SK-N-SH treated with all-trans-retinoic acid at 6 μM for 48 hours (cell line): ENCODE measurements at places on chromosomes 6 and 20.

GRCh38 chr20:59817846-59818615 lies 115.4 kb downstream of the SYCP2 start:
- no peak for ATAC-seq

- peak; percentile 44 for ATAC-seq
These were observed 20.2 kb downstream of the RIPK1 start for GRCh38 chr6:3088446-3088845.

- ATAC-seq, result no peak
These were observed 39.5 kb upstream of the HDGFL1 start for GRCh38 chr6:22529866-22530265.

DNA sequence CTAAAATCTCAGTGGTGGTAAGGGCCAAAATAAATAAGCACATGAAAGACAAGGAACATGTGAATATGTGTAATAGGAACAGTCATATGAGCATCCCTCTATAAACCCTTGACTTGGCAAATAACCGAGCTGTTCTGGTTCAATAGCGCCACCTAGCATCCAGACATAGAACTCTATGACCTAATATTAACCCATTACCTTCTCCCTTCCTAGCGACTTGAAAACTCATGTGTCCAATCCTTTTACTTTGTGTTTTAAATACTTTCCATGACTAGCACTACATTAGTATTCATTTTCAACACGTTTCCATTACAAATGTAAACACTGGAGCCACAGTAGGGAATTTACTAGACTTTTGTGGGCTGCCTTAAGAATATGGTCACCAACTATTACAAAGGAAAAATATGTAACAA lies 279.7 kb downstream of the UST start:
- ATAC-seq, result peak; percentile 51

GRCh38 chr6:2245877-2246863 lies 765 bp upstream of the GMDS start:
- ATAC-seq, result peak; percentile 30

- ATAC-seq, result no peak
These were observed 91.7 kb downstream of the YTHDF1 start for GRCh38 chr20:63124092-63124781.

GRCh38 chr20:23165307-23165750 lies 79.2 kb upstream of the CD93 start:
- ATAC-seq, result peak; percentile 19; the same call in 1 of the 3 replicates

DNA sequence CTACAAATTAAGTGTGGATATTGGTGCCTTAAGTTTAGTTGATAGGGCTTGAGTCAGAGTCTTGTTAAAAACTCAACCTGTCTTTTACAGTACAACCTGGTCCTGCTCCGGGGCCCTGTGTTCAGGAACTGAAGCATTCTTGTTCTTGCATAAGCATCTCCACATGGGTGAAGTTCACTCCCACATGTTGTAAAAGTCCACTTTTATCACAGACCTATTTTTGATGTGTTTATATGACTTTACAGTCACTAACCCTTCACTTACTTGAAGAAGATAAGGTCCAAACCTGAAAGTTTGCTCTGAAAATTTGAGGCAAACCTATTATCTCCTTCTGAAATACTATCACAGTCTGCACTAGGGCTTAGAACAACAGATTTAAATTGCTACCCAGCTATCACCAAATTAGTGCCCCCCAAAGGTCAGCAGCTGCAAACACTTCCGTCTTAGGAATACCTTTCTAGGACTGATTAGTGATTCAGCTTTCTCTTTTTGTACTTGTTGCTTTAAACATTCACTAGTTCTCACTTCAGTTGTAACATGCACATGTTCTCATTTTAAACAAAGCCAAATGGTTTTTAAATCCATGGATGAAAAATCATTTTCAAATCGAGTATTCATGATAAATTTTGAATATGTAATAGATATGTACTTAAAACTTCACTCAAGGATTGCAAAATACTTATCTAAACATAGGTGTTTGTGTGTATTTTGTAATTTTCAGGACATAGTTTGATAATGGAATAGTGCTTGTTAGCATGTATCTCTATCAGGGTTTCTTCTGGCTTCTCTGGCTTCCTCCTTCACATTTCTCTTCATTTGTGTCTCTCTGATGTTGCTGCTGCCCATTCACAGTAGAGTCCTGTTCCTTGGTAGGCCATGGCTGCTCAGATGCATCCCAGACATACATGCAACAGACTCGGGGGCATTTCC lies 469.8 kb upstream of the SOX4 start:
- ATAC-seq, result no peak

GRCh38 chr6:33904050-33904746 lies 100.4 kb upstream of the MLN start:
- ATAC-seq, result no peak

- ATAC-seq, result peak; percentile 53; the same call in 2 of the 3 replicates
These were observed 408 bp downstream of the PTCHD4 start for GRCh38 chr6:48110436-48111142.

DNA sequence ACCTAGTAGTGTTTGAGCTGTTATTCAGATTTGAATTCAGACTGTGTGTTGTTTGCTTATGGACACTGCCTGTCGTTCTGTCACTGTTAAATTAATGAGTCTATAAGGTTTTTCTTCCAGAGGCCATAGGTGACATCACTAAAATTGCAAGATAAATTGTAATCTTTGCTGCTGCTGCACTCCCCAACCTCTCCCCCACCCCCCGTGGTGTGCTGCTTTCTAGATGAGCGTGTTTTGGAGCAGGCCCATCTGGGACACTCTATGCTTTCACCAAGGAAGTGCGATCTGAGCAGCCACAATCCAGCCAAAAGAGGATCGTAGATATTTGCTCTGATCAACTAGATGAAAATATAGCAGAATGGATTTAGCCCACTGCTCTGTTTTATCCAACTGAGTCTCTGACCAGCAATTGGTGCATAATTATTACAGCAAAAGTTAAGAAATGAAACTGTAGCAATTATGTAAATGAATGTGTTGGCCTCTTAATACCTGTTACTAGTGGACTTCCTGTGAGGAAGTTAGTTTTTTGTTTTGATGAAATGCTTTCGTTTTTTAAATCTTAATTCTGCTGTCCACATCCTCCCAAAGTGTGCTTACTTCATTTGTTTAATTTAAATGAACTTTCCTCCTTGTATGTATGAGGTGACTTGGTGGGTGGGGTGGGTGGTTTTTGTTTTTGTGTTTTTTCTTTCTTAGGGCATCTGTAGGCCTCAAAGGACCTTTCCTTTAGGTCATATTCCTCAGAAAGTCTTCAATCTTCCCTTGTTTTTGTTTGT lies 58.1 kb downstream of the RPRD1B start:
- ATAC-seq, result no peak

DNA sequence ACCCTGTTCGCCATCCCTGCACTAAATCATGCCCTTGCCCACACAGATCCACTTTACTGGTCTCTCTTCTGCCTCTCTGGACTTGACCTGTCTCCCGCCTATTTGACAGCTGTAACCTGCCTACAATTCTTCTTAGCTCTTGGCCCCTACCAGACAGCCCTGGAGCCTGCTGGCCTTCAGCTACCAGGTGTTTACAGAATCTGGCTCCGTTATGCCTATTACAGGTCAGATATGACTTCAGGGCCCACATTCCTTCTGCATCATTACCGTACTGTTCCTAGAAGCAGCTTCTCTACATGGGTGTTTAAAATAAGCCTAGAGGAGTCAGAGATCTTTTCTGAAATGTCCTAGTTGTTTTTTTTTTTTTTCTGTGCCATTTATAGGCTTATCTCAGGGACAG lies 45.4 kb upstream of the CCN6 start:
- ATAC-seq, result no peak
